ENCODE measurements at places on chromosomes 2 and 18.

- no peak for DNase-seq
Measured at GRCh38 chr2:39093218-39093898, 27.5 kb downstream of the SOS1 start.

GRCh38 chr2:105934467-105934866 lies 189.8 kb downstream of the NCK2 start:
- no peak for DNase-seq

DNA sequence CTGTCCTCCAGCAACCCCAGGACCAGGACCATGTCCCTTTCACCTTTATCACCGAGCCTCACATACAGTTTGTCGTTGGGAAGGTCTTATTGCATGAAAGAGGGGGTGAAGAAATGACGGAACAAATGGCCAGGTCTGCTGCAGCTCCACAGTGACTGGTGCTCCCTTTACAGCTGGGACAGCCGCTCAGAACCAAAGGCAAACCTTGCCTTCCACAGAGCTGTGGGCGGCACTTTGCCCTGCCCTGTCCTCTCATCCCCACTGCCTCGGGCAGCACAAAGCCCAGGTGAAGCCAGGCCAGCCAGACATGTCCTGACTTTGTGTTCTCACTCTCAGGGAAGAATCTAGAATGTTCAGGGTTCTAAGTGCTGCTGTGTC lies 961 bp downstream of the GPR55 start:
- no peak for DNase-seq

GRCh38 chr2:191916826-191917225 lies 69.9 kb upstream of the CAVIN2 start:
- DNase-seq: no peak

GRCh38 chr2:112010751-112011150 lies 44.3 kb upstream of the TMEM87B start:
- DNase-seq: no peak

- DNase-seq: no peak
Measured at GRCh38 chr18:26745288-26746181, 120.0 kb downstream of the AQP4 start.

DNA sequence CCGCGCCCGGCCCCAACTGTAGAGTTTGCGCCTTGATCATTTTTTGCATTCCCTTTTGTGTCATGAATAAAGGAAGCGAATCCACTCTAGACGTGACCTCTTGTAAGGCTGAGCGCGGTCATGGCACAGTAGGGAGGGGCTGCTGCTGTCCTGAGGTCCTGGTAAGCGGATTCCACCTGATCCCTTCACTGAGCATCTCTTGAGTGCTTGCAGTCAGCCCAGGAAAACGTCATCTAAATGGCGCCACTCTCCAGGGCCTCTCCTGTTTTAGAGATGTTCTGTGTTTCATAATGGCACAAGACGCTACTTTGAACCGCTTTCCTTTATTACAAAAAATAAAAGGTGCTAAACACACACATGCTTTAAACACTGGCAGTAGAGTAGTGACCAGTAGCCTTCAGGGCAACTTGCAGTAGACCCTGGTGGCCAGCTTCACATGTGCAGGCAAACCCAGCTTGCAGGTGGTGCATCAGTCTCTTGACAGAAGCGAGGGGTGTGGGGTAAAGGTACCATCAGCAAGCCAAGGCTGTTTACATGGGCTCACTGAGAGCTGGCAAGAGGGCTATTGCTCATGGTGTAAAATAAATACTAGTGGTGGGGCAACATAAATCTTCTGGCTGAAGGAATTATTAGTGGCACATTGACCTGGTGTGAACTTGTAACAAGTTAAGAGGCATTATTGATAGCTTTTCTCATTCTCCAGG lies 43.0 kb upstream of the ACKR3 start:
- no peak for DNase-seq

DNA sequence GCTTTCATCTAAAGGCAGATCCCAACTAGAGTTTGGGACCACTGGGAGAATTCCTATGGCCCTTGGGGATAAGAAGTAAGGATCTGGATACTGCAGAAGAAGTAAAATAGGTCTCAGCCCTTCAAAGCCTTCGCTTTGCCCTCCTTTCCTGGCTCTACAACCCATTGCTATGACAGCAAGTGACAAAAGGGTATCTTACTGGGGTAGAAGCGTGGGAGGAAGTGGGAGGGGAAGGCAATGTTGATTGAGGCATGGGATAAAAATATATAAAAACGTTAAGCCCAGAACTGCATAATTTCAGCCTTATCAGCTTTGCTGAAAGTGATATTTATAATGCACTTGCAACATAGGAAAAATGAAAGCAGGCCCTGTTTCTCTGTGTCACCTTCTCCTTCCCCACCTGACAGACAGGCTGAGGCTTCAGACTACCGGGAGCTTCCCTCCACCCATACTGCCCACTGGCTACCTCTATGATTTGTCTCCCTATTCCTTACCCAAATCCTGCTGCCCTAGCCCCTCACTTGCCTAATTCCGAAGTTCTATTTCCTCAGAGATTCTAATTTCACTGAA lies 14.9 kb upstream of the SOS1 start:
- DNase-seq: no peak

DNA sequence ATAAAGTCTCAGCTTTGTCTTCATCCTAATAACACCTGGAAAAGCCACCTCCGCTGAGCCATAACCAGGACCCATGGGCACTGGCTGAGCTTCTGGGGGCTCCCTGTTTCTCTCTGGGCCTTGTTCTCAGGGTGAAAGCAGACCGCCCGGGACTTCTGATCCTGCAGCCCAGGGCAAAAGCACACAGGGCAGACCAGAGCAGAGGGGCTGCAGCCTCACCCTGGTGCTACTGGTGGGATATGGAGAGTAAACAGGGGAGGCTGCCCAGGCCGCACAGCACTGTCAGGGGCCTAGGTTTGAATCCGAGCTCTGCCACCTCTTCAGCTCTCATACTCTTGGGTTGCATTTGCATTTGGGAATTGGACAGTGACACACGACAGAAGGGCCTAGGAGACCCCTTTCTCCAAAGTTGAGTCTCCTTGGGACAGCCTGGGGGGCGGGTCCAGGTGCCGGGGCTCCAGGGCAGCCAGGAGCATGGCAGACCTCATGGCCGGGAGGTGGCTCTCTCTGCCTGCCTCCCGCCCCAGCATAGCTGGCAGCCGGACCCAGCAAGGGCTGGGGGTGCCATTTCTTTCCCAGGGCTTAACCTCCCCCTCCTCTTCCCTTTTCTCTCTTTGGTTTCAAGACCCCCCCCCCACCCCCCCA lies 164.9 kb downstream of the INHBB start:
- peak; percentile 9 for DNase-seq

- DNase-seq: peak; percentile 36
Measured at GRCh38 chr2:133675-134593, 87.6 kb upstream of the FAM110C start.

DNA sequence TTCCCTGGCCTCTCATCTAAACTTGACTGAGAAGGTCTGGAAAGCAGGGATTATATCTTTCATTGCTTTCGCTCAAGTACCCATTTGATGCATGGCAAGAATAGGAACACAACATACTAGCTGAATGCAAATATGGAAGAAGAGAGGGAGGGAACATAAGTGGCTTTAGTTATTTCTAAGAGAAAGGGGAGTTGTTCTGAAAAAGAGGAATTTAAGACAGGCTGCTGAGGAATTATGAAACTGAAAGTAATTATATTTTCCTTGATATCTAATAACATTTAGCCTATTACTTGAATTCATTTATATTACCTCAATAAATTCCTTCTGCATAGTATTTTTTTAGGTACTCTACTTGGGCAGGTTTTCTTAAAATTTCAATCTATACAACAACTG lies 105.8 kb upstream of the TTN start:
- DNase-seq: no peak

DNA sequence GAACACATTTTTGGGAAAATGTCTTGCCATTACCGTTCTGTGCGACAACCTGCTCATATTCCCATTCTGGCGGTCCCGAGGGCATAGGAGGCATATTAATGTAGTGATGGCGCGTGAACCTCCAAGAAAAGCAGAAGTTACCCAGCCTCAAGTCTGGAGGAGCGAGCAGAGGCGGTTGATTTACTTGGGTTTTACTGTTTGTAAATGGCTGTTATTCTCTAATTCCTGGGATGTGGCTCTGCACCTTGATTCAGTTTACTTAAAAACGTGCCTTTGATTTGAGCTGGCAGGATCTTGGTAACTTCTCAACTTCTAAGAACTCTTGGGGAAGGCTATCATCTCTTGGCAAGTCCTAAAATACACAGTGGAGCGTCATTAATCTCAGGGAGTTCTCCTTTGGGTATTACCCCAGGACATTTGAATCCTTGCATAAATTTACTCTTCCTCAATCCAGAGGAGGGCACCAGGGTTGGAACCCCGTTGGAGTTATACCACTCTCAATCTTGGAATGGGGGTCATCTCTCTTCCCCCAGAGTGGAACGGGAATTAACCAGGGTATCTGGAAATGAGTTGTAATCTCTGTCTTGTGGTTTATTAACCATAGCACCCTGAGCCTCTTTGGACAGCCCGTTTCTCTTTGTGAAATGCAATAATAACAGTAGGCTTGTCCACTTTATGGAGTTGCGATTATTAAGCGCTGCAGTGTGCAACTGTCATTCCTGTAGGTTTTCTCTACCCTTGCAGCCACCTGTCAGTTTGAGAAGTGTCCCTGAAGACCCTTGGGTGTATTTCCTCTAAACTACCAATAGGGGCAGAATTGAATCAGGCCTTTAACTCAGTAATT lies 2.1 kb downstream of the HK2 start:
- no peak for DNase-seq

DNA sequence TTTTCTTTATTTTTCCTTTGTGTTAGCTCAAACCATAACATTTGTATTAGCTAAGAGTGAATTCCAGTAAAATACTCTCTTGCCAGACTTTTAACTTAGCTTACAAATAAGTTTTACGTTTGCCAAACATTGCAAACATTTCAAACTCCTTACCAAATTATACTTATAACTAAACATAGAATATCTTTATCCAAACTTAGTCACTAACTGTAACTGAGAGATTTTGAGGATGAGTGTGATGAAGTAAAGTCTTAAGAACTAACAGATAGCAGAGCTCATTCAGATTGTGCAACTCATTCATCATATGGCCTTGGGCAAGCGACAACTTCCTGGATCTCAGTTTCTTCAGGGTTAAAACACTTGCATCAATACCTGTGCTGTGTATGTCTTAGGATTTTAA lies 533.7 kb downstream of the TDRD15 start:
- DNase-seq: no peak

GRCh38 chr2:238855299-238855698 lies 7.4 kb downstream of the TWIST2 start:
- no peak for DNase-seq

DNA sequence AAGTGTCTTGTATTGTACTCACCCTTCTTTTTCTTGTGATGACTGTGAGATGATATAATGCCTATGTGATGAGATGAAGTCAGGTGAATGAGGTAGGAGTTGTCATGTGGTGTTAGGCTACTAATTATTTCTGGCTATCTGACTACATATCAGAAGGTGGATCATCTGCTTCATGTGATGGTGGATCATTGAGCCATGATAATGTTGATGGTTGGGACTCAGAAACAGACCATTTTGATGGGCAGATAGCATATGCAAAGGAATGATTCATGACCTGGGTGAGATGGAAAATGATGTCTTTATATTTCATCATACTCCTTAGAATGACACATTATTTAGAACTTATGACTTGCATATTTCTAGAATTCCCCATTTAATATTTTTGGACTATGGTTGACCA lies 19.5 kb downstream of the ANKRD30B start:
- DNase-seq: no peak

DNA sequence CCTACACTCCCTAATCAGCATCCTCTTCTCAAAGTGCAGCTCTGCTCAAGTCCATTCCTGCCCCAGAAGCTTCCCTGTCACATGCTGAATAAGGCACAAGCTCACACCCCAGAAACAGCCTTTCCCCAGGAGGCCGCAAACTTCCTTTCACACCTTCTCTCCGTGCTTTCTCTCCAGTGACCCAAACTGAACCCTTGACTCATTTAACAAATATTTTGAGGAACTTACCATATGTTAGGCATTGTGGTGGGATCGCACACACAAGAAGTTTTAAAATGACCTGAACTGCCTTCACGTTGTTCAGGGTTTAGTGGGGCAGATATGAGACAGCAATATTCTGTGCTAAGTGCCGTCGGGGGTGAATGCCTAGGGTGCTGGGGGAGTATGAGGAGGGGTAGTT lies 161.3 kb downstream of the INSIG2 start:
- no peak for DNase-seq

DNA sequence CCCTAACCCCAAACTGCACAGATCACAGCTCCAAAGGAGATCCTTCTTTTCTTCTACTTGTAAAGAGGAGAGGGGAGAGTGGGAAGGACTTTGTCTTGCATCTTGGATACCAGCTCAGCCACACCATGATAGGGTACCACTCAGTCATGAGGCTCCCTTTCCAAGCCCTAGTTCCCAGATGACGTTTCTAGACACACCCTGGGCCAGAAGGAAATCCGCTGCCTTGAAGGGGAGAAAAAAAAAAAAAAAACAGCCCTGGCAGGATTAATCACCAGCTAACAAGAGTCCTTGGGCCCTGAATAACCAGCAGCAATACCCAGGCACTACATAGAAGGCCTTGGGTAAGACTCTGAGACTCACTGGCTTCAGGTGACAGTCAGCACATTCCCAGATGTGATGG lies 36.9 kb downstream of the ST8SIA3 start:
- DNase-seq: no peak

GRCh38 chr2:20622731-20623130 lies 28.2 kb downstream of the HS1BP3 start:
- peak; percentile 50 for DNase-seq

DNA sequence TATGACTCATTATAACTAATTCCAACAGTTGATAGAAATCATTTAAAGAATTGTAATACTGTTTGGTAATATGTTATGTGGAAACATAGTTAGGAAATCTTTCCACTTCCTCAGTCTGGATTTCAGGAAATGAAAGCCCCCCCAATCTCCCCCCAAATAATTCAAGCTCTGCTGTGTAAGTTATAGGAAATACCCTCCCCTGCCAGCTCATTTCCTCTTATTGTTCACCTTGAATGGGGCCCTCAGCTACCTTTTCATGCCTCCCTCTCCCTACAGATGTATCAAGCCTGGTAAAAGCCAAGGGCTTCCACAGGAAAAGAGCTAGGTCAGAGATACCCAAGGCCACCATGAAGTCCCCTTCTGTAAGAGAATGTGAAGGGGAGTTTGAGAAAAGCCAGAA lies 155.5 kb downstream of the CNTNAP5 start:
- DNase-seq: no peak

- no peak for DNase-seq
Measured at GRCh38 chr18:35005963-35006577, 35.1 kb upstream of the MAPRE2 start.

DNA sequence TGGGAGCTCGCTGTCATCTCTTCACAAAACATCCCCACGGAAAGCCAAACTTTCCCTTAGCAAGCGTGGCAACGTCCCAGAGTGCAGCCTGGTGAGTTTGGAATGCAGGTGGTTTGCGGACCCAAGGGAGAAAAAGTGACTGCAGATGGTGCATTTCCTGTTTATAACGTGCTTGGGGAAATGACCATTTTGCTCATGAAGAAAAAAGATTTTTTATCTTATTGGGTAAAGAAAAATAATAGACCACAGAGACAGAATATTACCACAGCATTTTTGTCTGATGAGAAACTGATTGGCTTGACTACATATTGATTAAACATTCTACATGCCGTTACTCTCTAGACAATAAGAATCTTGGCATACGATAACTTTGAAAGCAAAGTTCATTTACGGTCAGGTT lies 136.5 kb downstream of the COPS8 start:
- no peak for DNase-seq

GRCh38 chr2:119482481-119483394 lies 41.5 kb downstream of the SCTR start:
- DNase-seq: peak; percentile 41

- DNase-seq: no peak
Measured at GRCh38 chr2:239884051-239884405, 141.1 kb downstream of the NDUFA10 start.

- no peak for DNase-seq
Measured at GRCh38 chr18:10482985-10483949, 28.8 kb downstream of the APCDD1 start.

GRCh38 chr18:25081001-25081400 lies 271.0 kb downstream of the ZNF521 start:
- DNase-seq: no peak
